T-helper 17 cell (primary cell): ENCODE measurements at places on chromosomes 16 and 17. TPM values are rescaled to one million over a fixed set of nuclear protein-coding genes. Genes with fewer than 3 reads are reported as not detected.

TAC4 gene
- total RNA-seq, result not detected

ABAT gene
- total RNA-seq, result 8.7 TPM

MT1G gene
- 0.85 TPM for total RNA-seq

CPD gene
- 34.3 TPM for total RNA-seq

P2RX5 gene
- total RNA-seq, result 34.2 TPM

C17orf50 gene
- total RNA-seq, result not detected

RCVRN gene
- not detected for total RNA-seq

MMP15 gene
- 0.40 TPM for total RNA-seq

CSH1 gene
- 11.3 TPM for total RNA-seq

SLC43A2 gene
- total RNA-seq, result 7.4 TPM

PRAC1 gene
- total RNA-seq, result not detected

DNAAF8 gene
- total RNA-seq, result not detected

PITPNM3 gene
- 0.31 TPM for total RNA-seq

KRT28 gene
- not detected for total RNA-seq

PMFBP1 gene
- total RNA-seq, result 3.4 TPM

SLC13A2 gene
- not detected for total RNA-seq

TBC1D3E gene
- total RNA-seq, result not detected

SPN gene
- 122 TPM for total RNA-seq

ADCY9 gene
- 12.6 TPM for total RNA-seq

PKMYT1 gene
- not detected for total RNA-seq

TEKT5 gene
- total RNA-seq, result not detected

KRT31 gene
- total RNA-seq, result not detected

HSD17B1 gene
- 0.90 TPM for total RNA-seq

CNTNAP4 gene
- total RNA-seq, result not detected

KRT32 gene
- not detected for total RNA-seq
